ENCODE measurements at places on chromosomes 1 and 21.

GRCh38 chr21:40602080-40602479 is 244.9 kb downstream of the DSCAM start:
- DNase-seq, result no peak

- DNase-seq, result no peak
These were observed 4.7 kb downstream of the PTPRU start for GRCh38 chr1:29240986-29241385.

GRCh38 chr1:245043611-245043940 is 111.2 kb upstream of the KIF26B start:
- no peak for DNase-seq

DNA sequence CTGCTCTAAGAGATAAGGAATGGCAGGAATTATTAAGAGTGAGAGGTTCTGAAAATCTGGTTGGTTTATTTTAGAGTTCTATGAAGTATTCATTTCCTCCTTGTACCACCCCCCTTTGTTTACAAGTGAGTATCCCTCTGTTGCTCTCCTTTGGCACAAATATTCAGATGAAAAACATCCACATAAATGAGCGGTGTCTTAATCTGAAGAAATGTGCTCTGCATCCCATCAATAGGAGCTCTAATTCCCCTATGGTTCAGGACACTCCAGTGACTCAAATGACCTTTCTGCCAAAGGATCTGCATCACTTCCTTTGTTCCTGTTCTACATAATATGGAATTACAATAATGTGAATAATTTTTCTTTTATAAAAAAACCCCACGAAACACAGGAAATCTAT is 16.6 kb downstream of the DDAH1 start:
- DNase-seq, result no peak

DNA sequence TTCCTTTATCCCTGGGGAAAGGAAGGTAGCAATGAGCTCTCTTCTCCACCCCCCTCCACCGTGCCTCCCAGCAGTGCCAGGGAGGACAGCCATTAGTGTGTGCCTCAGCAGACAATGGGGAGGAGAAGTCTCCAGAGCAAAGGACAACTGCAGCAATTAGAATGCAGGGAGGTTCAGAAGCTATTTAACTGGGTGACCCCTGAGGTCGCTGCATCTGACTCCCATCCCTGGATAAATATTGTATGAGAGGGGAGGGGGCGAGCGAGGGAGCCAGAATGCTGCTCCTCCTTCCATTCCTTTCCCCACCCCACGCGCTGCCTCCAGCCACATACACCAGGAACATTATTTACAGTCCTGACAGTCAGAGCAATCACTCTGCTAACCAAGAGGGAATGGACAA is 59.0 kb downstream of the ERI3 start:
- DNase-seq, result no peak

DNA sequence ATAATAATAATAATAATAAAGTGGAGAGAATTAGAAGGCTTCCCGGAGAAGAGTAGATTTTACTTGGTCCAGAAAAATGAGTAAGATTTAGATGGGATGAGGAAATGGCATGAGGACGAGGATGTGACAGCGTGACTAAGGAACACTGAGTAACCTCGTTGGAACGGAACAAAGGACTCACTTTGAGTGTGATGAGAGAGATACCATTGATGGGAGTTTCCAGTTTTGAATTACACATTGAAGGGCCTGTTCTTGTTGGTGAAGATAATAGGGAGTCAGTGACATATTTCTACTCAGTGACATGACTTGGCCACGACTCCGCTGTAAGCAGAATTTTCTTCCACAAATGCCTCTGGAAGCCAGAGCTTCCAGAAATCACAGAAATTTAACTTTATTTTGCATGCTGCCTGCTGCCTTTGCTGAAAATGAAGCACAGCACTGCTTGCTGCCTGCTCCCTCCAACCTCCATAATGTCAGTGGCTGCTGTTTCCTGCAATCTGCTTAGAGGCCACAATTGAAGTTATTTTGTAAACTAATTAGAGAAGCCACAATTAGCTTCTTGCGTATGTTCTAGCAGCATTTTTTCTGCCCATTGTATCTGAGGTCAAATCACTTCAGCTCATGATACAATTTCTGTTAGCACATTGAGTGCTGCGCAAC is 33.7 kb upstream of the FBXO28 start:
- no peak for DNase-seq

DNA sequence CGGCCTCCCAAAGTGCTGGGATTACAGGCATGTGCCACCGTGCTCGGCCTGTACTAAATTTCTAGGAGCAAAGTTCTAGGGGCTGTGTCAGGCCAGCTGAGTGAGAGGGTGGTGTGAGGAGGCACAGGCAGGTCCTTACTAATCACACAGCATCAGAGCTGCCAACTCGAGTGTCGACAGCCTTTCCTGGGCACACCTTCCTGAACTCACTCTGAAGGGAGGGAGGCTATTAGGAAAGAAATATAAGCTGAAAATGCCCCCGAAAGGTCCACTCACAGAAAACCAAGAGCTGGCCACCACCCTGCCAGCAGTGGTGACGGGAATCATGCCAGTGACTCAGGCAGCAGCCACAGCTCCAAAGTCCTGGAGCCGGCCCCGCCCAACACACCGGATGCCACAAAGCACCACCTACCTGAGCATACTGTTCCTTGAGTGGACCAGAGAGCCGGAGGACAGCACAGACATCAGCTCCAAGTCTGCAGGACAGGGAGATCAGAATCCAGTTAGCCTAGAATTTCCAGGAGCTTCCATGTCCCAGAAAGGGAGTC is 4.5 kb downstream of the PMVK start:
- no peak for DNase-seq

- no peak for DNase-seq
These were observed 39.9 kb downstream of the CRYAA start for GRCh38 chr21:43208561-43209332.

- DNase-seq, result peak; percentile 61
These were observed 102.3 kb upstream of the TMPRSS2 start for GRCh38 chr21:41610042-41610839.

DNA sequence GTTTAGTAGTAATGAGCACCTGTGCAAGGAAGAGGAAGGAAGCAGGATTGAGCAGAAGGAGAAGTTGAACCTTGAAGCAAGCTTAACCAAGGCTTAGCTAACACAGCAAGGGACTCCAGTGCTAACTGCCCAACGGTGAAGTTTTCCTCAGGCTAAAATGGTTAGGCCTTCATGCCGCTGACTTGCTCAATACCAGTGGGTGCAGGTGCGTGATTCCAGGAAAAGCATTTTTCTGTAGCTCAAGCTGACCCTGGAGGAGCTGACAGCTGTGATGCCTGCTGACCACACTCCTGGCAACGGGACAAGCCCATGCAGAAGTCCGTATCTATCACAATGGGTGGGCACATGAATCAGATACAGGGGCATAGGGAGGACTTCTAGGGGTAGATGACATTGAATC is 76.5 kb upstream of the FGGY start:
- no peak for DNase-seq

GRCh38 chr21:28852706-28853105 is 140.0 kb downstream of the LTN1 start:
- DNase-seq, result no peak

DNA sequence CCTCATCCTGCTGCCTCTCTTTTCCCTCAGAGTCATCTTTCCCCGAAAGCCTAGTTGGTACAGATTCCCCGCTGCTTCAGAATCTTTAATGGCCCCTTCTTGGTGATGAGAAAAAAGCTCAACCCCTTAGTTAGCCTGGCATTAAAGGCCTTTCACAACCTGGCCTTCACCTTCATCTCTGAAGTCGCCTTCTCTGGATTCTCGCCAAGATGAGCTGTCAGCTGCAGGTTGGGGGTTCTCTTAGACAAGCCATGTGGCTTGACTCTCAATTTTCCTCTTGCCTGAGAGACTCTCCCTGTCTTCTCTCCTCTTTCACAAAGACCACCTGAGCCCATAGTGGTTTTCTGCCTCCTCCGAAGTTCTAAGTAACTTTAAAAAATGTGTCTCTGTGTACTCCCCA is 15.5 kb upstream of the DISC1 start:
- no peak for DNase-seq

- DNase-seq, result no peak
These were observed 13.4 kb upstream of the SVBP start for GRCh38 chr1:42830631-42831030.

DNA sequence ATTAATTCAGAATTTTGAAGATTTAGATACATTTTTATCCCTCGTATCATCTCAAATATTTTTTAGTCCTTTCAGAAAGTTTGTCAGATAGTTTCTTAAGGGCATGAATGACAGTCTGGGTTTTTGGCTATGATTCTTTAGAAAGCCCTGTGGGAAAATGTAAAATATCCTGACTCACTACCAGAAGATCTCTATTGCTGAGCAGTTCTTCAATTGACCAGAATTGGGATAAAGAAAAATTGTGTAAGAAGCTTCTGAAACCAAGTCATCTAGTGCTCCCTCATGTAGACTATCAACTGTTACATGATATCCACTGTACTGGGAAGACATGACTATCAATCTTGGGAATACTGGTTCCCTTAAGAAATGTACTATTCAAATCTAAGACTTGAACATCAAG is 608.3 kb upstream of the CHRM3 start:
- DNase-seq, result no peak

GRCh38 chr1:62271948-62272728 is 47.1 kb downstream of the KANK4 start:
- DNase-seq, result peak; percentile 72

- DNase-seq, result no peak
These were observed 2.9 kb downstream of the CD1B start for GRCh38 chr1:158328426-158328825.

DNA sequence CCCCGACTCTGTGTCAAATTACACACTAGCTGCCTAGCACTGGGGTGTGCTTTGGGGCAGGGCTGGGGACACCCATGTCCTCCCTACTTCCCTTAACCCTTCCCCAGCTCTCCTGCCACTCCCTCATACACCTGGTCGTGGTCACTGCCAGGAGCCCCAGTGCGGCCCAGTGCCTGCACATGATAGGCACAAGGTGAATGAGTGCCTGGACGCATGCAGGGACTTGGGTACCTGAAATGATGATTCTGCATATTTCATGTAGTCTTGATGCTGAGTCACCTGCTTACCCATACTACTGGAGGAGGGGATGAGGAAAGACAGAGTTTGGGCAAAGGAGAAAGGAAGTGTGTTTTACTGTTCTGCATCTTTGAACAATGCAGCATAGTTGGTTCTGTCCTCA is 1.5 kb upstream of the VANGL2 start:
- DNase-seq, result no peak

DNA sequence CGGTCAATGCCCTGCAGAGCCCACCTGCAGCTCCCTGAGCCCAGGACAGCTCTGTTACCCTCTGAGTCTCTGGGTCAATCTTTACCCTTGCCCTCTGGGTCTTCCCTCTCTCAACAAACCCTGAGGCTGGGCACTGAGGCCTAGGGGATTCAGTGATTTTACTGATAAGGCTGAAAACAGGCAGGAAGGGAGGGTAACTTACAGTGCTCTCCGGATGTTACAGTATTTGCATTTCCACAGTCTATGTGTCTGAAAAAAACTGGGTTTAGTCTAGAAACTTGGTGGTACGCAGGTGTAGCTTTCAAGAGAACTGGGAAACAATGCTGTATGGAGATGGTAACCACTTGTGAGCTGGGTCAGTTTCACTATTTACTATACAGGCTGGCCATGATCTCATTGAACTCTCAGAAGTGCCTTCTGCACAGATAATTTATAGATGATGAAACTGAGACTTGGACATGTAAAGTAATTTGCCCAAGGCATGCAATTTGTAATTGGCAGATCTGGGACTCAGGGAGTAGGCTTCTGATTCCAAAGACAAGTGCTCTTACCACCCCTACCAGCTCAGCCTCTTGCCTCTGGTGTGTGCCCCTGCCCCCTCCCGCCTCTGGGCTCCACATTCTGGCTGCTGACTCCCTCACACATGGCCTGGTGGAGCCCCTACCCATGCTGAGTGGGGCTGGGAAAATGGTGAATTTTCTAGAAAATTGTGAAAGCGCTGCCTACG is 48.8 kb downstream of the TENT5C start:
- DNase-seq, result peak; percentile 35

DNA sequence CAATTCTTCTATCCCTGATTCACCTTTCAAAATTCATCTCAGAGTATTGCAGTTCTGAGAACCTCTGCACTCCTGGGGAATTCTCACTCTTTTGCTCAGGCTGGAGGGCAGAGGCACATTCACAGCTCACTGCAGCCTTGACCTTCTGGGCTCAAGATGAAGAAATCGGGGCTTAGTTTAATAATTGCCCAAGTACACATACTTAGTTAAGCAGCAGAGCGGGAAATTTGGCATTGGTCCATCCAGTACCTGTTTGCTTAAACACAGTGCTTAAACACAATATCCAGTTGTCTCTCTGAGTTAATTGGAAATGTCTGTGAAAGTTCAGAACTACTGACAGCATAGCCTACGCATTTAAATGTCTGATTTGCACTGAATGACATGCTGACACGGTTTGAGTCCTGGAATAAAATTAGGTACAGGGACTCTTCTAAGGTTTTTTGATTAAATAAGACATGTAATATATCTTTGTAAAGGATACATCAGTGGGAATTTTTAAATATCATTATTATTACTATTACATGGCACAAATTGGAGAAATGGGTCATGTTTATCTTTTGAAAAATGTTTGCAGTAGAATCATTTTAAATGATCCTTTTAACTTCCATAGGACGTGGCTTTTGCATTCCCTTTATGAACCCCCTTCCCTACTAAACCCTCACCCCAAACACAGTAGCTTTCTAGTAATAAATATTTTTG is 337.4 kb downstream of the SRGAP2C start:
- no peak for DNase-seq

GRCh38 chr1:2179283-2180013 is 15.1 kb downstream of the FAAP20 start:
- DNase-seq, result no peak

GRCh38 chr1:229544587-229544986 is 13.9 kb downstream of the ABCB10 start:
- no peak for DNase-seq

DNA sequence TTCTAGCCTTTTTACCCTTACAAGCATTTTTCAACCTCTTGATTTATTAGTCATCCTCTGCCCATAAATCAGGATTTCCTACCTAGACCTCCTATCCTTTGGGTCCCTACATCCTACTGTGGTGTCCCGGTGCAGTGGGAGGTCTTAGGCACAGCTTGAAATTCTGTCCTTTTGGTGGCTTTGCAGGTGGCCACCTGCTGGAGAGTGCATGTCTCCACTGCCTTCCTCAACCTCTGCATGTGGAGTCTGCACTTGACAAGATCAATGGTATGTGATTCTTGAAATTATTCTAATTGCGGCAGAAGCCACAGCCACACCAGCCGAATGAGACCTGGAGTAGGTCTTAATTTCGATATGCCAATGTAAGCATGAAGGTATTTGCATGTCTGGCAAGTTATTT is 11.4 kb upstream of the KCNA3 start:
- DNase-seq, result peak; percentile 4

DNA sequence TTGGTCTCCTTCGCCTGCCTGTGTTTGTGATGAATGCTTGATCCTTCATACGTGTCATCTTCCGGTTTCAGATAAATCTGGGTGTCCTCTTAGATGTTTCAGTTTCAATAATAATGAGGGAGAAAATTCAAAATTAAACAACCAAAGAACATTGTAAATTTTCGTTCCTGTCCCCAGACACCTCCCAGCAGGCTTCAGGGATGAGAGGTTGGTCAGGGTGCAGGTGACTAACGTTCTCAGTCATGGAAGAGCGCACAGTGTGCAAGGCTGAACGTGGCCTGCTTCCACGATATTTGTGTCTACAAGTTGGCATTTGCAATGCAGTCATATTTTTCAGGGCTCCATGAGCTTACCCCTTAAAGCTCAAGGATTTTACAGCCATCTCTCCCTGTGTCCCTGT is 147.1 kb upstream of the ARHGEF16 start:
- no peak for DNase-seq

Measured in activated CD8-positive, alpha-beta T cell treated with anti-CD3 and anti-CD28 coated beads for 36 hours (primary cell).